OCI-M1 (cell line): ENCODE measurements at places on chromosomes 7 and 10.

DNA sequence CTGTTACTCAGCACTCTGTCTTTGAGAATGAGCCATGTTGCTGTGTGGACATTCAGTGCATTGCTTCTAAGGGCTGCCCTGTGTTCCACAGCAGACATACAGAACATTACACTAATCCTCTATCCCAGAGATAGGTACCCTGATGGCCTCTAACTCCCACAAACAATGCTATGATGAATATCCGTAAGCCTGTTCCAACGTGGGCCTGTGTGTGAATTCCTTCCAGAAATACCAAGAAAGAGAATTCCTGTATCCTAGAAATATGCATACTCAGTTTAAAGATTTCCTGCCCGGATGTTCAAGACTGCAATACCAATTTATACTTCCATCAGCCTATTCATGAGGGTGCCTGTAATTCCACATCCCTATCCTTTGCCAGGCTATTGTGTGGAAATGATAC is 21.3 kb upstream of the ST8SIA6 start:
- DNase-seq: no peak

GRCh38 chr7:136272934-136273333 is 295.8 kb upstream of the MTPN start:
- no peak for DNase-seq

DNA sequence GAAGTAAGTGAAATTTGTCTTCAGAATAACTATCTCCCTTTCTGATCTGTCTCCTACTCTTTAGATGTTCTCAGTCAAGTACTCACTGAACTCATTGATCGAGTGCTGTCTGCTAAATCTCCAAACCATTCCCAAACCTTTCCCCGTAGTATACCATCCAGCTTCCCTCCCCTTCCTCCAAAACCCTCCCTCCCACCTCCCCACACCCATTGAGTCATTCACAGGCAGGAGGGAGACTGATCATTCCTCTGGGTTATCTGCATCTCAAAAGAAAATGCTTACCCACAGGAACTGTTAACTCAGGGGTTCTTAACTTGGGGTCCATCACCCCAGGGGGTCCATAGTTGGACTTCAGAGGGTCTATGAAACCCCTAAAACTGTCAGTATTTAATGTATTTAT is 37.4 kb downstream of the GOT1 start:
- DNase-seq: no peak

GRCh38 chr7:92403760-92404074 is 43.6 kb upstream of the GATAD1 start:
- DNase-seq: no peak

- no peak for DNase-seq
Observed at GRCh38 chr7:155298288-155298833, 683 bp downstream of the INSIG1 start.
